EH (cell line): ENCODE measurements at places on chromosomes 6 and 20.
A peak's percentile ranks its signal among the peaks of the same experiment; 100 is the strongest.

GRCh38 chr6:143939364-143939763, 68.7 kb downstream of the PLAGL1 start:
- no peak for DNase-seq

GRCh38 chr20:52313341-52313963, 121.9 kb upstream of the ZFP64 start:
- peak; percentile 27 for DNase-seq

DNA sequence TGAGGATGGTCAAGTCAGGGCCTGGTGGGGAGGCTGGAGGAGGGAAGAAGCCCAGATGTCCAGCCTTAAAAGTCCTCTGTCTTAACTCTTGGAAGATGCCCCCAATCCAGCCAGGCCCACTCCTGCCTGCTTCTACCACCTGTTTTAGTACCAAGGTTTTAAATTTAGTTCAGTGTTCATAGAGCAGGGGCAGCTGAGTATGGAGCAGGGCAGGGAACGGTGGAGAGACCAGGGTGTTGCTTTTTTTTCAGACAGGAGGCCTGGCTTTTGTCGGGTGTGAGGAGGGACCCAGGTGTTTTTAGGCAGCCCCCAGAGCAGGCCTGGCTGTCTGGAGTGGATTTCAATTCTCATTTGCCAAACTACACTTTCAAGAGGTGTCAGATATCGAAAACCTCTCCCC, 278.8 kb downstream of the CDC5L start:
- no peak for DNase-seq

- DNase-seq: no peak
Observed at GRCh38 chr6:142874676-142875075, 70.3 kb downstream of the HIVEP2 start.

DNA sequence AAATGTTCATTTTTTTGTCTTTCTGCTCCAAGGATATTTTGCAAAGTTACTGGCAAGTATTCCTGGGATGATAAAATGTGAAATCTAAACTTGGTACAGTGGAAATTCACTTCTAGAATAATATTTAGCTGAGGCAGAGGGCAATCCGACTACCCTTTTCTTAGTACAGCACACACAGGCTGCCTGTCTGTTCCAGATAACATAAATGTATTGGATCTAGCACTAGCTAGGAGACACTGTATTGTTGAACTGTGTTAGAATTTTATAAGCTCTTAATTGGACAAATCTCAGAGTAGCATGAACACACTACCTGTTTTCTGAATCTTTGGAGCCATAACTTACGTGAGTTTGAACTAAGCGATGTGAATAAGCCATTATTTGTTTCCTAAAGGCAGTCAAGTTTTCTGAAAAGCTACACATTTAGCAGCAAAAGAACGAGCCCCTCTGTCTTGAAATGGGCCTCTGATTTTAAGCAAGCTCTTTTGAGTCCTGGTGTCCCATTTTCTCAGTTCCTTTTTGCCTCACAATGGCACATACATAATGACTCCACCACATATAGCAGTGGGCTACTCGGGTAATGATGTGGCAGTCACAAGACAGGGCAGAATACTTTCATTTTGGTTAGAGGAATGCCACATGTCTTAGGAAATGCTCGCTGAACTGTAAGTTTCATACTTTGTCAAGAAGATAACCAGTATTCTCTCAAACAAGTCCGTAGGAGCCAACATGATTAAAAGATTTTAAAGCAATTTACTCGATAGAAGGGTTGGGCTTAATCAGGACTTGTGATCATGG, 116.5 kb upstream of the ESR1 start:
- DNase-seq: peak; percentile 62

DNA sequence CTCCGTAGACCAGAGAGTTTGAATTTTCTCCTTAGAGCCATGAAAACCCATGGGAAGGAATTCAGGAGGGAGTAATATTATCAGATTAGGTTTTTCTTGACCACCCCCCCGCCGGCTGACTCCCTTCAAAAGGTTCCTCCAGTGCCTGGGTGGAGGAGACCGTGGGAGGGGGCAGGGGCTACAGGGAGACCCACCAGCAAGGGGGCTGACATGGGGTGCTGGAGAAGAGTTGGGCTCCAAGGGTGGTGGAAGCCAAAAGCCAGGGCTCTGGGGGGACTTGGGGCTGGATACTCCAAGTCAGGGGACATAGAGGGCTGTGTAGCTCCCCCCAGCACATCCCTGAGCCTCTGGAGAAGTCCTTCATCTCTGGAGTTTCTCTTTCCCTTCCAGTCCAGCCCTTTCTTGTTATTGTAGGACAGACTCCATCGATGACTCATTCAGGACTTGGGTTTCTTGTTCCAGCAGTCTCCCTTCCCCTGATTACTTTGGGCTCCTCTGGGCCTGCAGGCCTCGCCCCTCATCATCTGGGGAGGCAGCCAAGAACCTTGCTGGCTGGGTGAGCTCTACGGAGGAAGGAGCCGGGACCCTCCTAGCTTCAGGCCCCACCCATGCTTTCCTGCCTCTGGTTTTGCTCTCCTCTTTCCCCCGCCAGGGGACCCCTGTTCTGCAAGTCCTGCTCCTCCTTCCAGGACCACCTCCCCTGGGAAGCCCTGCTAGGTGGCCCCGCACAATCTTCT, 10.5 kb upstream of the KIAA1755 start:
- DNase-seq: peak; percentile 98

DNA sequence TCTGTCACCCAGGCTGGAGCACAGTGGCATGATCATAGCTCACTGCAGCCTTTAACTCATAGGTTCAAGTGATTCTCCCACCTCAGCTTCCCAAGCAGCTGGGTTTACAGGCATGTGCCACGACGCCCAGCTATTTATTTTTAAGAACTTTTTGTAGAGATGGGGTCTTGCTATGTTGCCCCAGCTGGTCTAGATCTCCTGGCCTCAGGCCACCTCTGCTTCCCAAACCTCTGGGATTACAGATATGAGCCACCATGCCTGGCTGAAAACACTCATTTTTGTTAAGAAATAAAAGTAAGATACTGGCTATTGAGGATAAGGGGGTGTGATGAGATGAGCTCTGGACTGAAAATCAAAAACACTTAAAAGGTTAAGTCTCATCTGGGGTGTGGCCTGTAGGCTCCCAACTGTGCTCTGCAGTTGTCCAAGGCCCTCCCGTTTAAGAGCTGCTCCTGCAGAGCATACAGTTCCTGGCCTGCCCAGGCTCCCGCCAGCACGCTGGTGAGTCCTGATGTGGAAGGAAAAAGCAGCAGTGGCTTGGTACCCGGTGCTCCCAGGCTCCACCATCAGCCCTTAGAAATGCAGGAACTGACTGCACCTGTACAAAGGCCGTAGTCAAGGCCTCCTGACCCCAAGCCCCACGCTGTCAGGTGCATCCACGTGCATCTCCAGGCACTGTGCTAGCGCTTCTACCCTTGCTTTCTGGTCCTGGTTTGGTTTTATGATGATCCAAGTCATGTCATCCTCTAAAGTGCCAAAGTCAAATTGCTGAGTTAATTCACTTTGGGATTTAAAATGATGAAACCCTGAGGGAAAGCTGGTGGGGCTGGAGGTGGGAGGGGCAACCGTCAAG, 111.5 kb downstream of the TMEM242 start:
- DNase-seq: no peak

GRCh38 chr20:47578543-47578942, 76.9 kb downstream of the NCOA3 start:
- DNase-seq: no peak

DNA sequence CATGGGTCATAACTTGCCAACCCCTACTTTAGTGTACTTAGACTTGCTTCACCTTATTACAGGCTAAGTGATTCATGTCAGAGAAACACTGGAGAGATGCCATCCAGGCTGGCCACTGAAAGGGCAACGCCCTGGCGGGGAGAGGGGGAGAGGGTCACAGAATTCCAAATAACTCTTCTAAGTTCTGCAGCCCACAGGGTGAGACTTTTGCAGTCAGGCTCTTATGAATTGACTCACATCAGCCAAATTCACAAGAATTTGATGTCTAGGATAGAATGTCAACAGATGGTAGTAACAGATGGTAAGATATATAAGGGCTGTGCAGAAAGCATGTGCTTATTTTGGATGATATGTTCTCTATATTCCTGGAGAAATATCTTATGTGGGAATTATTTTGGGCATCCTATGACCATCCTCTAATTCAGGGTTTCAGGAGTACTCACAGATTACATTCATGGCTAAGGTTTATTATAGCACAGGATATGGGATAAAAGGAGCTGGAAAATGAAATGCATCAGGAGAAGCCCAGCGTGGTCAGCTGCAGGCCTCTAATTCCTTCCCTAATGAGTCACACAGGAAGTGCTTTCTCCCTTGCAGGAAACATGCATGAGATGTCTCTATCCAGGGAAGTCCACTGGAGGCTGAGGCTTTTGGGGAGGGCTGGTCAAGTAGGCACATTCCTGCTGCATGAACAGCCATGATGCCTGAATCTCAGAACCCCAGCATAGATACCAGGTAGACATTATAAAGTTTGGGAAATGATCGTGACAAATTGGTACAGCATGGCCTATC, 58.7 kb upstream of the RIN2 start:
- DNase-seq: peak; percentile 95

DNA sequence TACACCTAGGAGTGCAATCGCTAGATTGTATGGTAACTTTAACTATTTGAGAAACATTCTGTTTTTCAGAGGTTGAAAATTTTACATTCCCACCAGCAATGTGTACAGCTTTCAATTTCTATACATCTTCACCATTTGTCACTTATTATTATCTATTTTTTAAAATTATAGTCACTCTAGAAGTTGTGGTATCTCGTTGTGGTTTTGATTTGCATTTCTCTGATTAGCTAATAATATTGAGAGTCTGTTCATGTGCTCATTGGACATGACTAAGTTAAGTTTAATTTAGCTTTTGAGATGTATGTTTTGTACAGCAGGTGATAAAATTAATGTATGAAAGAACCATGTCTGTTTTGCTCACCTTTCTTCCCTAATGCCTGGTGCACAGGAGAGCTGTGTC, 34.8 kb upstream of the PLCB1 start:
- no peak for DNase-seq

- DNase-seq: peak; percentile 1
Observed at GRCh38 chr20:48260129-48260756, 475.0 kb upstream of the SULF2 start.

- DNase-seq: peak; percentile 25
Observed at GRCh38 chr20:10626896-10627295, 46.9 kb downstream of the JAG1 start.

GRCh38 chr6:32393665-32394420, 13.1 kb downstream of the BTNL2 start:
- no peak for DNase-seq

DNA sequence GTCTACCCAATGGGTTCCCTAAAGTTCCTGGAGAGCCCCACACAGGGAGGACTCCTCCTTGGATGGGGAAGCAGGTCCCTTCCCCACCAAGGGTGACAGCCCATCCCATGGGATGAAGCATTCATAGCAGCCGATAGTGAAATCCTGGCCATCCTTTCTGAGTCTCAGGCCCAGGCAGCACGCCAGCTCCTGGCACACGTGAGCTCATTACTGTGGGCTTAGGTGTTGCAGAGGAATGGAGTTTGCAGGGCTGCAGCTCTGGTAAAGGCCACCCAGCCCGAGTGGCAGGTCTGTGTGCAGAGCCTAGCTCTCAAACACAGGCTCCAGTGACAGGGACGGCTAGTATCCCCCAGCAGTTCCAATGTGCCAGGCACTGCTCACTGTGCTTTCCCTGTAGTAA, 31.0 kb downstream of the SIRPA start:
- no peak for DNase-seq

DNA sequence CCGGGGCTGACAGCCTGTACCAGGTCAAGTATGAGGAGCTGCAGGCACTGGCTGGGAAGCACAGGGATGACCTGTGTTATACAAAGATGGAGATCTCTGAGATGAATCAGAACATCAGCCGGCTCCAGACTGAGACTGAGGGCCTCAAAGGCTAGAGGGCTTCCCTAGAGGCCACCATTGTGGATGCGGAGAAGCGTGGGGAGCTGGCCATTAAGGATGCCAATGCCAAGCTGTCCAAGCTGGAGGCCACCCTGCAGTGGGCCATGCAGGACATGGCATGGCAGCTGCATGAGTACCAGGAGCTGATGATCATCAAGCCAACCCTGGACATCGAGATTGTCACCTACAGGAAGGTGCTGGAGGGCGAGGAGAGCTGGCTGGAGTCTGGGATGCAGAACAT, 46.8 kb downstream of the KIAA0319 start:
- no peak for DNase-seq

- no peak for DNase-seq
Observed at GRCh38 chr6:117227245-117227962, 38.0 kb upstream of the VGLL2 start.

DNA sequence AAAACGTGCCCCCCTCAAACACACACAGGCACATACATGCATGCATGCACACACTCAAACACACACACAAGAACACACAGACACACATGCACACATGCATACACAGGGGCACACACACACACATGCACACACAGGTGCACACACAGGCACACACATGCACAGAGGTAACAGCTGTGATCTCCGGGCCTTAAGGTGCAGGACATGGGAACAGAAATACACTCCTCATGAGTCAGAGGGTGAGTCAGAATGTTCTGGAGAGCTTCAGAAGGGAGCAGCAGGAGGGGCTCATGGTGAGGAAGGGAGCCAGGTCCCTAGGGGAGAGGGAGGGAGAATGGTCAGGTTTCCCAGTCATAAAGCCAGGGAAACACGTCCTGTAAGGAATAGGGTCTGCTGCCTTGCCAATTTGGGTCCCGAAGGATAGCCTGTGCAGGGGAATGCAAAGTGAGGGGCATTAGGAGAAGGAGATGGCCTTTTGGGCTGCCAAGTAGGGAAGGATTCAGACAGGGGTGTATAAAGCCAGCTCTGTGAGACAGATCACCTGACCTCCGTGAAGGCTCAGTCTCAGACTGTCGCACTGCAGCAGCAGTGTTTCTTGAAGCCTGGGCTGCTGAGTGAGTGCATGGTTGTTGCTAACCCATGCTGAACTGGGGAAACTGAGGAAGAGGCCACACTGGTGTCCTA, 123.9 kb downstream of the MAFB start:
- peak; percentile 50 for DNase-seq

DNA sequence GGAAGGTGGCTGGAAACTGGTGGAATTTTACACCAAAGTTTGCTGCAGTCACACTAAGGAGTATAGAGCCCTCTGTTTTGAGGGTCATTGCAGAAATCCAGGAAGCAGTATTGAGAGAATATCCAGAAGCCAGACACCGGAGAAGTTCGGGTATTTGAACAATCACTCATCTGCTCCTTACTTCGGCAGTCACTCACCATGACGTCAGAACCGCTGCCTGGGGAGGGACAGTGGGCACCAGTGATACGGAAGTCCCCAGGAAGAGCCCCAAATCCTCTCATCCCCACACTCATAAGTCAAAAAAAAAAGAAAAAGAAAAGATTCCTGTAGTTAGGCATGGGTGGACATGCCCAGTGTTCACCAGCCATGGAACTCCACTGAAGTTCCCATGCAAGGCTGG, 4.0 kb downstream of the LY6G5C start:
- DNase-seq: no peak

GRCh38 chr6:8225113-8225512, 122.8 kb upstream of the EEF1E1 start:
- DNase-seq: no peak

- no peak for DNase-seq
Observed at GRCh38 chr6:143746202-143747119, 68.7 kb downstream of the PHACTR2 start.
